SK-N-SH treated with all-trans-retinoic acid at 6 μM for 48 hours (cell line): ENCODE measurements at places on chromosomes 12 and 14.
A peak's percentile ranks its signal among the peaks of the same experiment; 100 is the strongest.

GRCh38 chr14:37622231-37622923 is 26.9 kb downstream of the TTC6 start:
- no peak for ATAC-seq

- ATAC-seq = peak; percentile 44
Measured at GRCh38 chr14:79510659-79511058, 700.6 kb downstream of the DIO2 start.

DNA sequence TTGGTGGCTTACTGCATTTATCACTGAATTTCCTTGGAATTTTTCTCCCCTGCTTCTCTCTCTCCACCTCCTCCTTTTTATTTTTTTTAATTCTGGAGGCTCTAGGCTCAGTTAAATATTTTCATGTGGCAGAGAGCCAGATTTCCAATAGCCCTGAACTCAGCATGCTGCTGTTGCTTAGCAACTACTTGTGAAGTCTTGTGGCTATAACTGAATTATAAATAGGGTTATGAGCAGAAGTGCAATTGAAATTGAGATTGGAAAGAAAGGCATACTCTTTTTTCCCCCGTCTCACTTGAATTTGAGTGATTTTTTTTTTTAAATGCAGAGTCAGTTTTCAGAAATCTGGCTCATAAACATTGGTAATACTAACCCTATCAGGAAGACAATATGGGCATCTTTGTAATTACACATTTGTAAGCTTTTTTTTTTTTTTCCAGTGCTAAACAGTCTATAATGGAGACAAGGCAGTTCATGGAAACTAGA is 38.3 kb downstream of the ATF7IP start:
- ATAC-seq = peak; percentile 91

- ATAC-seq = no peak
Measured at GRCh38 chr12:109016016-109016415, 4.9 kb downstream of the SVOP start.

GRCh38 chr12:47488888-47489287 is 216.9 kb downstream of the RPAP3 start:
- no peak for ATAC-seq
